ENCODE measurements at places on chromosomes 4 and X.

DNA sequence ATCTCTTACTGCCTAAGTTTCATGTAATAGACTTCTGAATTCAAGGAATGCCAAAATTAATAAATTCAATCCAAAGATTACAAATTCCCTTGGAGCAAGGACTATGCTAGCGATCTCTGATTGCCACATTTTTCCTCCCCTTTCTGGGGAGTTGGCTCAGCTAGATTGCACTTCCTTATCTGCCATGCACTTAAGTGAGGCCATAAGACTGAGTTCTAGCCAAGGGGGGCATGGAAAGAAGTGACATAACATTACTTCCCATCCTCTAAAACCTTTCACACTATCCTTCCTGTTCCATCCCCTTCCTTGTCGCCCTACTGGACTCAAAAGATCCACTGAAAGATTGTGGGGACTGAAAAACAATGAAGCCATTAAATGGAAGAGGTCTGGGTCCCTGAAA is 53.8 kb upstream of the TXK start:
- DNase-seq, result peak; percentile 73

- DNase-seq, result no peak
Observed at GRCh38 chr4:40124690-40125089, 68.0 kb downstream of the N4BP2 start.

DNA sequence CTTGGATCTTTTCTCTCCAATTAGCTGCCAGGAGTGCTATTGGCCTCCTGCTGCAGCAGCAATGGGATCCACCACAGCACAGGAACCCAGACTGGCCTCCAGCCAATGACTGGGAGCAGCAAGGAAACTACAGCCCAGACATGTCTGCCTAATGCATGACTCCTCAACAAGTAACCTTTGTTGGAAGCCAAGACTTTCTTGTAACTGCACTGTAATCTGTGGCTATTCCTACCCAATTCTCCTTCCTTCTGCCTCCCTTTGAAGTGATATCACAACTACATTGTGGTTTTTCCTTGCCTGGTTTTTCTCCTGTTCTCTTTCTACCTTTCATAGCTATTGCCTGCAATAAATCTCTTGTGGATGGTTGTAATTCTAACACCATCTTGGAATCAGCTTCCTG is 39.8 kb downstream of the SNCA start:
- DNase-seq, result no peak

- DNase-seq, result peak; percentile 69
Observed at GRCh38 chrX:136896121-136896914, 15.8 kb upstream of the RBMX start.
